ENCODE measurements at places on chromosomes 3 and 15. TPM values are rescaled to one million over a fixed set of nuclear protein-coding genes. Genes with fewer than 3 reads are reported as not detected.
A peak's percentile ranks its signal among the peaks of the same experiment; 100 is the strongest.

The ARL6IP5 gene
- 36.4 TPM for total RNA-seq

The OSBPL10 gene
- 29.1 TPM for total RNA-seq

The ROPN1 gene
- not detected for total RNA-seq

The CCR8 gene
- 0.16 TPM for total RNA-seq

The CD200R1 gene
- 2.9 TPM for total RNA-seq

The CCDC54 gene
- not detected for total RNA-seq

The PRRT3 gene
- 0.56 TPM for total RNA-seq

The CERS3 gene
- total RNA-seq = 120 TPM

The DNASE1L3 gene
- total RNA-seq = 2.7 TPM

DNA sequence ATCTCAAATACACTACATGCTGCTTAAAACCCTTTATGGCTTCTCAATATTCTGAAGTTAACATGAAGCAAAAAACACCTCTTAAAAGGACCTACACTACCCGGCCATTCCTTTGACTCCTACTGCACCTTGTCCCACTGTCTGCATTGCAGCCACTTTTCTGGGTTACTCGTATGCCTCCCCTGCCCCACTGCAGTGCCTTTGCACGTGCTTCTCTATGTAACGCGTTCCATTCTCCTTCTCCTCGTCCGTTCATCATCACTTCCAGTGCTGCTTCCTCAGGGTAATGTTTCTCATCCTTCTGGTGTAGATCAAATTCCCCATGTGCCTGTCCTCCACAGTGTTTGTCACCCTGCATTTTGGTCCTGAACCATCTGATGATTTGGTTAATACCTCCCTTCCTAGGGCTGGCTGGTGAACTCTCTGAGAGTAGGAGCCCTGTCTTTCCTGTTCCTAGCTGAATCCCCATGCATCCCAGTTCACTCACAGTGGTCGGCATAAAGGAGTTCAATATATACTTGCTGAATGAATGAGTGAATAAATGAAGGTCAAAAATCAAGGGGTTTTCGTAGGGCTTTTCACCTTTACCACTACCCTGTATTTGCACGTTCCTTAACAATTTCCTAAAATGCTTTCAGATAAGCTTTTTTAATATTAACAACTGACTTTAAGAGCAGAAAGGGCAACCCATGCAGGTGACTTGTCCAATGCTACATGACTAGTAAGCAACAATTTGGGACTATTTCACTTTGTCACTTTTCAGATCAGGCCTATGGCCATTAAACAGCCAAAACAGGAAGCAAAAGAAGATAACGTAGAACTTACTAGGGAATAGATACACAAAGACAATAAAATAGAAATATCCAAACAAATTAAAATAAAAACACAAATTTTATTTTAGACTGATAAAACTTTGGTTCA is 2.4 kb upstream of the STT3B start:
- no peak for ATAC-seq

DNA sequence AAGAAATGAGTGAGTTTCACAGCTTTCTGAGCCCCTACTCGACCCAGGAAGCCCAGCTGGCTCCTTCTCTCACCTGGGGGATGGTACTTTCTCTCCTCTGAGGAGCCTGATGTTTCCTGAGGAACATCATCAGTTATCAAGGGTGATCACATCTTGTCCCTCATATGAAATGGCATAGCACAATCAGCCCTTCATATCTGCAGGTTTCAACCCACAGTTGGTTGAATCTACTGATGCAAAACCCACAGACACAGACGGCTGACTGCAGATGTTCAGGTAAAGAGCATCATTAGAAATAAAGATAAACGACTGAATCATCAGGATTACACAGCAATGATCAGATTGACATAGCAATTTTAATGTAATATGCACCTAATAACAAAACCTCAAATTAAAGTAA is 93.6 kb upstream of the OSTN start:
- ATAC-seq = no peak

GRCh38 chr3:192914848-192915247 is 2.8 kb downstream of the MB21D2 start:
- ATAC-seq = no peak

DNA sequence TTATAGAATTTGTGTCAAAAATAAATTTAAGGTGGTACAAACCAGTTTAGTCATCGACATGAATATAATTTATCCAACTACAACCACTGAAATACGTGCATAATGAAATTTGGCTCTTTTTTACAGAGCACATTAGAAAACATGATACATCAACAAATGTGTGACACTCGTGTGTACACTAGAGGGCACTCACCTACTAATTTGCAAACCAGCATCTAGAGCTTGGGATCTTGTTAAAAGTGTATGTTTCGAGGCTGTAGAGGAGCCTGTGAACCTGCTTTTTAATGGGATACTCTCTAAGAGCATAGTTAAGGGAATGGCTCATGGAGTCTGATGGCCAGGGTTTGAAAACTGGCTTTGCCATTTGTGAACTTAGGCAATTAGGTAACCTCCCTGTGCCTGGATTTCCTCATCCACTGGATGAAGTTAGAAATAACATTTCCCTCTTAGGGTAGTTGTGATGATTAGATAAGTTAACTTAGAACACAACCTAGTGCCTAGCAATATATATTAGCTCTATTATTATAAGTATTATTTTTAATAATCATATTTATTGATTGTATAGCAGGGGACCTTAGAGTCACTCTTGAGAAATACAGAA is 8.8 kb upstream of the CPOX start:
- peak; percentile 71 for ATAC-seq

DNA sequence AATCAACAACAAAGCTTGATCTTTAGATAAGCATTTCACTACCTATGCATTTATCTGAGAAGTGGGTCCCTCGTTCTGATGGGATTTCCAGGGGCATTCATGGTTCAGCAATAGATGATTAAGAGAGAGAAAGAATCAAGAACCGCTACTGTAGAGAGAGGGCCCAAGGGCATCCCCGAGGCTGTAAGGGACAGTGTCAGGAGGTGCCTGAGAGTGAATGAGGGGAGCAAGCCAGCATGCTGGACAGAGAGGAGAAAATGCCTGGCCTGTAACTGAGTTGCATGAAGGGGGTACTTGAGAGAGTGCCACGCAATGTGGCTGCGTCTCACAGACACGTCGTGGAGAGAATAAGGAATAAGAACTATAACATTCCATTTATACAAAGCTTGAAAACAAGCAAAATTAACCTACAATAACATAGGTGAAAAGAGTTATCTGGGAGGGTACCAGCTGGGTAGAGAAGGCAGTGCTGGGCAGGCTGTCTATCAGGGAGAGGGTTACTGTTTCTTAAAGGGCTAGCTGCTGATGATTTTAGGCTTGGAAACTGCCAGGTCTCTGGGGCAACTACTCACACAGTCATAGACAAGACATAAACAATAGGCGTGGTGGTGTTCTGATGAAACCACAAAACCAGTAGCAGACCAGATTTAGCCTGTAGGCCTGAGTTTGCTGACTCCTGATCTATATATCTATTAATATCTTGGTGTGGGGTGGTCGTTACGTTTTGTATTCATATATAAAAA is 374.6 kb upstream of the CFAP20DC start:
- ATAC-seq = peak; percentile 38

DNA sequence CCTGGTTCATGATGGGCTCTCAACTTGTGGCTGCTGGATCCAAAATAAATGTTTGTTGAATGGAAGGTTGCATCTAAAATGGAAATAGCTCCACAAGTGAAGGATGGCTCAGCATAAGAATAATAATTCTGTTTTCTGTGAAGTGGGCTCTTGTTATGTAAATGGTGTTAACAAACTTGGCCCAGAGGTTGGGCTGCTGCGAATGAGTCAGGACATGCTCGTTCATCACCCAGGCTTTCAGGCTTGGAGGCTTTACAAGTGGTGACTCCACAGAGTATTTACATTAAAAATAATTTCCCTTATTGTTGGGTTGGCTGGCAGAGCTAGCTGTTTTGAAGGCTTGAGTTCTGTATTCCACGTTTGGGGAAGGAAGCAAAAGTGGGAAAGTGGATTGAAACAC is 60.5 kb downstream of the ITGB5 start:
- peak; percentile 89 for ATAC-seq

DNA sequence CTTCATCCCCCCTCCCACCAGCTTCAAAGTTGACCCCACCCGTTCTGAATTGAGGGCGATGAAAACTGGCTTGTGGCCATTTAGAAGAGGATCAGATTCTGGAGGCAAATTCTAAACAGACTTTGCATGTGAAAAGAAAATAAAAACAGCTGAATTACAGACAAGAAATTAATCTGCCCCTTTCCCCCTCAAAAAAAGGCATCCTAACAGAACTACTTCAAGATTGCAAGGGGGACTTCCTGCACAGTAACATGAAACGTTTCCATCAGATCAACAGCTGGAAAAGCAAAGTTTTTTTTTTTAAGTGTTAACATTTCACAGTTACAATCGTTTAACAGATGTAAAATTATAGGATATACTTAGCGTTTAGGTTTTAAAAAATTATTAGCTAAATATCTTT is 229.3 kb downstream of the RORA start:
- ATAC-seq = no peak

DNA sequence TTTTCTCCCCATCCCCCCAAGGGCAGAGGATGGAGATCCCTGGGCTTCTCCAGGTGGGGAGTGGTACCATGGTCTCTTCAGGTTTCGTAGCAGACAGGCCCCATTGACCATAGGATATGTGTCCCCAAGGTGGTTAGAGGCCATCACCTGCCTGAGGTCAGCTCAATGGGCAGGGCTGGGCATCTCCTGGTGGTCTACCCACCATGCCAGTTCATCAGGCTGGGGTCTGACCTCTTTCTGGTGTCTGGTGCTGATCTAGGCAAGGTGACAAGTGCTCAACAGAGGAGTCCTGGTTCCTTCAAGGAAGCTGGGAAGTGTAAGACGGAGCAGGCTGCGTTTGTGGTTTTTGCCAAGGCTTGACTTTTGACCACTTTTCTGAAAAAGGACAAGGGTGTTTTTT is 71.4 kb downstream of the SMAD3 start:
- ATAC-seq = no peak

DNA sequence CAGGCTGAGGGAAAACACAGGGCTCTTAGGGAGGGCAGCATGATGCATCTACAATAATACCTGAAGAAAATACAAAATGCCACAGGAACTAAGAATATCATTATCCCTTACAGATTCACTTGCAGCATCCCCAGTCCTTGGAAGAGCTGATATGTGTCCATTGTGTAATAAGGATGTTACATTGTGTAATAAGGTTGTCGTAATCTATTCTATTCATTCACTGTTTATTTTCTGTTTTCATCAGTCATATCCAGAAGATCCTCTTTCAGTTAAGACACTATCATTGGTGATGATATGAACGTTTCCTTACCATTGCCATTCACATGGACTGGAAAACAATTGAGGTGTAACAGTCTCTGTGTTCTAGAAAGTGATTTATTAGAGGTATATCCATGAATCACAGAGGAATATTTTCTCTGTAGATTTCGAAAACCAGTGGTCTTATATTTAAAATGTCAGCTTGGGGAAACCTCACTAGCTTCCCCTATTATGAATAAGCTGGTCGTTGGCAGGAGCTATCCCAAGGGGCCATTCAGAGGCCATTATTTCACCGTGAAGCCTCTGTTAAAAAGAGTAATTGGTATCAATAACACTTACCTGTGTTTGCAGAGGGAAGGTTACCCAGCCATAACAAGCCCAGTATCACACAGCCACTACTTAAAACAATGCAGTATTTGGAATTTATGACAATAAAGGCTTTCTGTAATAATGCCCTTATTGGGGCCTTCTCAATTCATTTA is 241.1 kb downstream of the ZNF385D start:
- no peak for ATAC-seq

DNA sequence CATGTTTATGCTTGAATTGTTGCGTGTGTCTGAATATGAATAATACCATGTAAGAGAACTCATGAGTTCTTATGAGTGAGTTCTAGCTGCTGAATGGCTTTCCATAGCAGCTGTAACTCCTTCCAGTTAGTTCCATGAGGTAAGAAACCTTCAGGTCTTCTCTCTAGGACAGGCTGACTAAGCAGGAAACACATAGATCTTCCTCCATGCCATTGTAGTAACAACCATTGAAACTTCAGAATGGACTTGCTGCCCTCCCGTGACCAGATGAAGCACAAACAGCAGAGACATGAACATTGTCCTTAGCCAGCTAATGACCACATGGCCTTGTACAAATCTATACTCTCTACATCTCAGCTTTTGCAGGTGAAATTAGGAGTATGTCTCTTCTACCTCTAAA is 200.0 kb downstream of the ZNF385D start:
- ATAC-seq = no peak

- no peak for ATAC-seq
Measured at GRCh38 chr3:121545049-121545573, 677 bp downstream of the POLQ start.

DNA sequence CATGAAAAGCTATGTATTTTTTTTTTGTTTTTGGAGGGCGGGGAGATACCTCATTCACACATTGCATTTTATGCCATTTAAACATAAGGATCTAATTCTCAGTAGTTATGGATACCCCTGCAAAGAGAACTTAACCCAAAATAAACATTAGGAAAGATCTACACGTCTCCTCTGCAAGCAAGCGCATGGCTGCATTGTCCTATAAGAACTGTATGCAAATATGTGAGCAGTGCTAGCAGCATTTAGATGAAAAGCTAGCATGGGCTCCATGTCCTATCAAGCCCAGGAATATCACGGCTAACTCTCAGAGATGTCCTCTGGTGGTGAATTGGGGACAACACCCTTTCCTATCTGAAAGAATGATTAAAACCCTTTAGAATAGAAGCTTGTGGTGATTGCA is 292.8 kb downstream of the MEX3B start:
- ATAC-seq = no peak

- no peak for ATAC-seq
Measured at GRCh38 chr3:186094271-186094670, 14.6 kb downstream of the ETV5 start.

GRCh38 chr15:83567318-83567717 is 86.6 kb upstream of the ADAMTSL3 start:
- ATAC-seq = no peak

DNA sequence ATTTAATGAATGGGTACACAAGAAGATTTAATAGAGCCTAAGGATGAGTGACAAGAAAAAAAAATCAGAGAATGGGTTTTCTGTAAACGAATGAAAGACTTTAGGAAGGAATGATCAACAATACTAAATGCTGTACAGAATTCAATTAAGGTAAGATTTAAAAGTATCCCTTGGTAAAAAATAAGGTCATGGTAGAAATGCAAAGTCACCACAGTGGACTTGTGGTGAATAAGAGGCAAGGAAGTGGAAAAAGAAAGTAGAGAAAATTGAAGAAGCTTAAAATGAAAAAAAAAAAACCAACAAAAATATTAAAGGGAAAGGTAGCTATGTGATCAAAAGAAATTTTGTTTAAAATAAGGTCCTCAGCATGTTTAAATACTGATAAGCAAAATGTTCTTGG is 82.4 kb downstream of the PLSCR2 start:
- no peak for ATAC-seq
